ENCODE measurements at places on chromosomes 2 and 18. TPM values are rescaled to one million over a fixed set of nuclear protein-coding genes. Genes with fewer than 3 reads are reported as not detected.

DNA sequence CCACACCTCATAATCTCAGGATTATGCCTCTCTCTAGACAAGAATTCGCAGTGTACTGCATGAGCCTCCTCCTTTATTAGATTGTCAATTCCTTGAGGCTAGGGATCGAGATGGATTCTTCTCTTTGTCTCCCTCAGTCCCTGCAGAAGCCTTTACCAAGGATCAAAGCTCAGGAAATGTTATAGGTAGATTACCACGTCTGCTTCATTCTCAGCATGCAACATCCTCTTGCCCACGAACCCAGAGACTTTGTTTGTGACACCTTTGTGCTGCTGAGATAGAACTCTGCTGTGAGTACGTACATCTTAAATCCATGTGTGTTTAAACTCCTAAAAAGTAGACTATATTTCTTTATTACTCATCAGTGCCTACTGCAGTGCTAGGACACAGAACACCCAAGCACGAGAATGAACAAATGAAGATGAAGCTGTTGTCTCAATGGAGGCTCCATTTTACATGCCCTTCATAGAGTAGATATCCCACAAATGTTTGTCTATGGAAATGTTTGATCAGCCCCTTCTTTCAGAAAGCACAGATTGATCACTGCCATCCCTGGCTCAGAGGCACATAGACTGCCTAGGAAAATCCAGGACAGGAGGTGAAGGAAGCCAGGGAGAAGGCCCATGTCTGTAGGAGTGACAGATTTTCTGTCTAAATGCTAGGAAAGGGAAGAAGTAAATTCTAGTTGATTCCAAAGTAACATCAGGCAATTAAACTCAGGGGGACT lies 98.8 kb upstream of the KLHL29 start:
- peak; percentile 14 for DNase-seq

GRCh38 chr2:74564222-74564621 lies 9.7 kb downstream of the DOK1 start:
- no peak for DNase-seq

Gene ANKRD53
- 1.6 TPM for polyA plus RNA-seq

Gene SPEG
- polyA plus RNA-seq = 235 TPM

GRCh38 chr18:79064228-79064627 lies 5.0 kb upstream of the ATP9B start:
- no peak for DNase-seq

Gene LRRTM1
- polyA plus RNA-seq = 0.34 TPM

DNA sequence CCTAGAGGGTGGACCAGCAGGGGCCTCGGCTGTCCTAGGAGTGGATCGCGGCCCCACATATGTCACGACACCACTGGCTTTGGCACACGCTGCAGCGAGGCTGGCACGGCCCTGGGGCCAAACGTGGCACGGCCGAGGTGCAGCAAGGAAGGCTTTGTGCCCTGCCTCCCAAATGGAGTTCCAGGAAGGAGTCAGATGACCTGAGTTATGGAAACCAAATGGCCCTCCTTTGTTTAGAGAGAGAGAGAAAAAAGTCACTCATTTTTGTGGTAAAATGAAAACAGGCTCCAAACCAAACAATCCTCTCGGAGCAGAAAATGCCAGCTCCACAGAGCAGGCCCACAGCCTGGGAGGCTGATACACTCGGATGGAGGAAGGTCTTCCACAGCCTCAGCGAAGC lies 105.6 kb downstream of the ANTXR1 start:
- DNase-seq = no peak

DNA sequence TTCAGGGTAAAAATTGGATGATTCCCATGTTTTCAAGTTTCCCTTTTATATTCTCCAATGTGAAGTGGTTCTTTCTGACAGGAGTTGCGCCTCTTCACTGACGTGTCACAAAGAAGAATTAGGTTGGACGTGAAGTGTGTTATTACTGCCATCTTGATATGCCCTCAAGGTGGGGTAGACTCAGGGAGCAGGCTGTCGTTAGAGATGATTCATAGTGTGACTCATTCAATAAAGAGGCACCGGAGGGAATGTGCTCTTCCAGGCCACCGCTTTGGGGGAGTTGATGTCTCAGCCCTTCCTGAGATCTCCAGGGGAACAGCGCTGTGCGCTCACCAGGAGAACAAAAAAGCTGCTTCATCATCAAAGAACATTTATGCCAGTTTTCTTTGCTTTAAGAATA lies 3.6 kb upstream of the DGKD start:
- no peak for DNase-seq

Gene VWC2L
- polyA plus RNA-seq = not detected

Gene GREB1
- polyA plus RNA-seq = 10.2 TPM

Gene TUBA3E
- polyA plus RNA-seq = not detected

Measured in forelimb muscle (tissue), 1 donor.